ENCODE measurements at places on chromosomes 3 and 15.

GRCh38 chr3:61908382-61908781, 347.0 kb downstream of the PTPRG start:
- DNase-seq, result no peak

- DNase-seq, result peak; percentile 22
Measured at GRCh38 chr3:98788651-98789050, 25.5 kb downstream of the ST3GAL6 start.

GRCh38 chr3:98329392-98330124, 24.1 kb upstream of the OR5K4 start:
- DNase-seq, result peak; percentile 82

GRCh38 chr15:62524848-62525247, 359.8 kb upstream of the C2CD4B start:
- DNase-seq, result no peak

- DNase-seq, result no peak
Measured at GRCh38 chr3:196772102-196772501, 32.4 kb downstream of the PAK2 start.

GRCh38 chr3:129663045-129663446, 56.6 kb upstream of the PLXND1 start:
- DNase-seq, result no peak

GRCh38 chr3:8702560-8702959, 31.0 kb upstream of the CAV3 start:
- peak; percentile 41 for DNase-seq

DNA sequence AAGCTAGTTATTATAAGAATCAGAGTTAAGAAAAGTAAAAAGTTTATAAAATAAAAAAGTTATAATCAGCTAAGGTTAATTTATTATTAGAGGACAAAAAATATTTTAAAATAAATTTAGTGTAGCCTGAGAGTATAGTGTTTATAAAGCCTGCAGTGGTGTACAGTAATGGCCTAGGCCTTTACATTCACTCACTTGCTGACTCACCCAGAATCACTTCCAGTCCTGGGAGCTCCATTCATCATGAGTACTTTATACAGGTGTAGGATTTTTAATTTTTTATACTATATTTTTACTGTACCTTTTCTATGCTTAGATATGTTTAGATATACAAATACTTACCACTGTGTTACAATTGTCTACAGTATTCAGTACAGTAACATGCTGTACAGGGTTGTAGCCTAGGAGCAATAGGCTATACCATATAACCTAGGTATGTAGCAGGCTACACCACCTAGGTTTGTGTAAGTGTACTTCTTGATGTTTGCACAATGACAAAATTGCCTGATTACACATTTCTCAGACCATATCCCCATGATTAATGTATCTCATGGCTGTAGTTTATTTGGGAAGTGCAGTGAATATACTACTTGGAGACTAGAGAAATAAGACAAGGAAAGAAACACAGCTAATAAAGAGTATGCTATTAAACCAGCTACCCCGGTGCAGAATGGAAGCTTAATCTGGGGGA, 101.9 kb upstream of the GALNT15 start:
- DNase-seq, result no peak

GRCh38 chr3:64708456-64708855, 20.7 kb upstream of the ADAMTS9 start:
- no peak for DNase-seq

GRCh38 chr3:99774467-99774866, 43.2 kb upstream of the CMSS1 start:
- DNase-seq, result peak; percentile 35

GRCh38 chr3:56918111-56918568, 116.4 kb upstream of the ARHGEF3 start:
- DNase-seq, result no peak

- no peak for DNase-seq
Measured at GRCh38 chr3:149417174-149417573, 39.7 kb upstream of the TM4SF1 start.

- DNase-seq, result no peak
Measured at GRCh38 chr3:57530071-57530608, 14.0 kb downstream of the DNAH12 start.

GRCh38 chr3:58308728-58309127, 2.4 kb downstream of the HTD2 start:
- DNase-seq, result no peak

- peak; percentile 79 for DNase-seq
Measured at GRCh38 chr3:100796556-100796955, 87.3 kb downstream of the TFG start.

DNA sequence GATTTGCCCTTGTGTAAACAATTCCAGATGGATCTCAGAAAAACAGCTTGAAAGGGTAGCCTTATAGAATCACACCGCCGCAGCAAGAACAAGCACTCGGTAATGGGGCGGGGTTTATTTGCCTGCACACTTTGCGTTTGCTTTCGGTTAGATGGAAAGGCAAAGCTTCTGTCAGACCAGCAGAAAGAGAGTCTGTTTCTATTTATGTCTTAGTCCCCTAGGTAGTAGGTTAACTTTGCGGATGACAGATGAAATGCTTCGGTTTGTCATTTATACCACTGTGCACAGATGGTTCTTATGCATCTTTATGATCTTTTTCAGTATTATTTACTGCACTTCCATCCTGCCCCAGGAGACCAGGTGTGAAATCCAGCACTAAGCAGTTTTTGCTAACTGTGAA, 62.2 kb downstream of the PYDC2 start:
- DNase-seq, result no peak

DNA sequence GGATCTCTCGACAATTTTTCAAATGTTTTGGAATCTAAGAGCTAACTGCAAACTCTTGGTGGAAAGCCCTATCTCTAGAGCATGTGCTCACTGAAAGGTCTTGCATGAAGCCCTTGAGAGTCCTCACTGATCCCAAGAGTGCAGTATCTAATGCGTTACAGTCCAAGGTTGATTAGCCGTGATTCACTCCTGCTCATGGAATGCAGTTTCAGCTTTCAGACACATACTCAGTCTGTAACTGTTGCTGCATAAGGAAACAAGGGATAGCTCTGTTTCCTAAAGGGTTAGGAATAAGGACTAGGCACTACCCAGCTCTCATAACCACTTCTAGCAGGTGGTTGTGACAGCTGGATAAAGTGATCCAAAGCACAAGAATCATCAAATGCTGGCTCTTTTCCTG, 687.4 kb upstream of the CFAP20DC start:
- DNase-seq, result no peak

DNA sequence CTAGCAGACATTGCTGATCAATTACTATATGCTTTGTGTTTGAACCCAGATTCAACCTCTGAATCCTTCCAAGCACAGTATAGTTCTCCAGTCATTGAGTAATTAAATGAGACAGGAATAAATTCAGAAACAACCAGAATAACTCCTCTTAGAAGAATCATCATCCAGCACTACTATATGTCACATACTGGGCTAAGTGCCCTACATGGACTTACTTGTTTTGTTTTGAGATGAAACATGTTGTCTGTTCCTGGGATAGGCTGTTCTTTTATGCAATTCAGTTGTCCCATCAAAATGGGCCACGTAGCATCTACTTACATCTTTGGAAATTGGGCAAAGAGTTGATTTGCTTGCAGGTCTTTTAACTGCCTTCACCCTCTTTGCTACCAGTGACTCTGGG, 365.5 kb upstream of the SUCLG2 start:
- DNase-seq, result no peak

GRCh38 chr3:115660646-115661337, 37.5 kb downstream of the GAP43 start:
- no peak for DNase-seq

- no peak for DNase-seq
Measured at GRCh38 chr3:175149675-175150074, 290.5 kb downstream of the NAALADL2 start.

DNA sequence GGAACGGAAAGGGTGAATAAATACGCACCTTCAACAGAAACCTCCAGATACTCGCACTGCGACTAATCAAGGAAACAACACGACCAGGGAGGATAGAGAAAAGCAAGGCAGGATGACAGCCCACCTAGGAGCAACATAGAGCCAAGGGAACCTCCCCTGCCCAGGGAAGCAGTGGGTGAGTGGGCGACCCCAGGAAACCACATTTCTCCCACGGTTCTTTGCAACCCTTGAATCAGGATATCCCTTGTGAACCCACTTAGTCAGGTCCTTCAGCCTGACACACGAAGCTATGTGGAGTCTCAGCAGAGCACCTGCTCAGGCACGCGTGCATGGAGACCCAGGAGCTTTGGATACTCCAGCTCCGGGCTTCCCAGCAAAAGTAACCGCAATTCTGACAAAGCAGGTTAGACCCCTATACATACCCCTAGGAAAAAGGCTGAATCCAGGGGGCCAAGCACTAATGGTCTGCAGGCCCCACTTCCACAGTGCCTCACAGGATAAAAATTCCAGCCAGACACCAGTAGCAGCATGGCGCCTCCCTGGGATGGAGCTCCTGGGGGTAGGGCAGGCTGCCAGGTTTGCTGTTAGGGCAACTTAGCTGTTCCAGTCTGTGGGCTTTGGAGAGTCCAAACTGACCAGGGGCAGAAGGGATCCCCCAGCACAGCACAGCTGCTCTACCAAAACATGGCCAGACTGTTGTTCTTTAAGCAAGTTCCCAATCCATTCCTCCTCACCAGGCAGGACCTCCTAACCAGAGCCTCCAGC, 38.4 kb upstream of the PXYLP1 start:
- no peak for DNase-seq

GRCh38 chr3:30315447-30315846, 291.0 kb upstream of the TGFBR2 start:
- DNase-seq, result no peak

DNA sequence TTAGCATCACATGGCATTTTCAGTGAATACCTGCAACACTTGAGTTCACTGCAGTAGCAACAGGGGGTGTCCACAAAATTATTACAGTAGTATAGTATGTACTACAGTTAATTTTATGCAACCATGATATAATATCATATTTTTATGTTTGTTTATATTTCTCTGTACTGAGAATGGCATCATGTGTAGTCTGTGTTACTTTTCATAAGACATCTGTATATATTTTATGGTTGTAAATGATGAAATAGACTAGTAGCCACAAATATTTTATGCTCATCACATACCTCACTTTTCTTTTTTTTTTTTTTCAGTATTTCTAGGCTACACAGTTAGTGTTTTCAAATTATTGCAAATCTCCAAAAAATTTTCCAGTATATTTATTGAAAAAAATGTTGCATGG, 22.4 kb downstream of the PHLDB2 start:
- DNase-seq, result no peak

- DNase-seq, result peak; percentile 7
Measured at GRCh38 chr3:35408882-35409281, 230.4 kb upstream of the ARPP21 start.

DNA sequence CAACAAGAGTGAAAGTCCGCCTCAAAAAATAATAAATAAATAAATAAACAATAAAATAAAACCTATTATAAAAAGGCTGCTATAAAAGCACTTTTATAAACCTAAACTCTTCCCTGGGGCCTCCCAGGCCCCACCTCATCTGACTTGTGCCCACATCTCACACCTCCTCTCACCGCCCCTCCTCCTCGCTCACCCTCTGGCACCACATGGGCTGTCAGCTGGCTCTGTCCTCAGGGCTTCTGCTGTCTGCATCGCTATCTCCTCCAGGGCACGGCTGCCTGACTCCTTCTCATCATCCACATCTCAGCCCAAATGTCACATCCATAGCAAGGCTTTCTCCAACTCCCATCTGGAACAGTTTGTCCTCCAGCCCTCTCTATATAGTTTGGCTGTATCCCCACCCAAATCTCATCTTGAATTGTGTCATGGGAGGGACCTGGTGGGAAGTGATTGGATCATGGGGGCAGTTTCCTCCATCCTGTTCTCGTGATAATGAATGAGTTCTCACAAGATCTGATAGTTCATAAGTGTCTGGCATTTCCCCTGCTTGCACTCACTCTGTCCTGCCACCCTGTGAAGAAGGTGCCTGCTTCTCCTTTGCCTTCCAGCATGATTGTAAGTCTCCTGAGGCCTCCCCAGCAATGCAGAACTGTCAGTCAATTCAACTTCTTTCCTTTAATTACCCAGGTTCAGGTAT, 8.8 kb upstream of the SH3BP5 start:
- peak; percentile 15 for DNase-seq

DNA sequence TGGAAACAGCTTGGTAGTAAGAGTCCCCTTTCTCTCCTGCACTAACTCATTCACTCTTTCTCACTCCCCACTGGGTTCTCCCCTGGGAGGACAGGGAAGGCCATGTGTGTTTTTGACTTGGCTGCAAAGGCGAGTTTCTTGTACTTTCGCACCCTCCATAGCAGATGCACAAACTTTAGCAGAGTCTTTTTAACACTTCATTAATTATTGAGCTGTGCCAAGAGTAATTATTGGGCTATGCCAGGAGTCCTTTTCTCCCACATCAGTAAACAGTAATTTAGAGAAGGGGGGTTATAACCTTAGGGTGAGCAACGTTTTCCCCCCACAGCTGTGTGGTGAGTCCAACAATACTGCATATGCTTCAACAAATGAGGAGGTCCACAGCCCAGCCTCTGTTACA, 224.4 kb upstream of the ATP11B start:
- no peak for DNase-seq

DNA sequence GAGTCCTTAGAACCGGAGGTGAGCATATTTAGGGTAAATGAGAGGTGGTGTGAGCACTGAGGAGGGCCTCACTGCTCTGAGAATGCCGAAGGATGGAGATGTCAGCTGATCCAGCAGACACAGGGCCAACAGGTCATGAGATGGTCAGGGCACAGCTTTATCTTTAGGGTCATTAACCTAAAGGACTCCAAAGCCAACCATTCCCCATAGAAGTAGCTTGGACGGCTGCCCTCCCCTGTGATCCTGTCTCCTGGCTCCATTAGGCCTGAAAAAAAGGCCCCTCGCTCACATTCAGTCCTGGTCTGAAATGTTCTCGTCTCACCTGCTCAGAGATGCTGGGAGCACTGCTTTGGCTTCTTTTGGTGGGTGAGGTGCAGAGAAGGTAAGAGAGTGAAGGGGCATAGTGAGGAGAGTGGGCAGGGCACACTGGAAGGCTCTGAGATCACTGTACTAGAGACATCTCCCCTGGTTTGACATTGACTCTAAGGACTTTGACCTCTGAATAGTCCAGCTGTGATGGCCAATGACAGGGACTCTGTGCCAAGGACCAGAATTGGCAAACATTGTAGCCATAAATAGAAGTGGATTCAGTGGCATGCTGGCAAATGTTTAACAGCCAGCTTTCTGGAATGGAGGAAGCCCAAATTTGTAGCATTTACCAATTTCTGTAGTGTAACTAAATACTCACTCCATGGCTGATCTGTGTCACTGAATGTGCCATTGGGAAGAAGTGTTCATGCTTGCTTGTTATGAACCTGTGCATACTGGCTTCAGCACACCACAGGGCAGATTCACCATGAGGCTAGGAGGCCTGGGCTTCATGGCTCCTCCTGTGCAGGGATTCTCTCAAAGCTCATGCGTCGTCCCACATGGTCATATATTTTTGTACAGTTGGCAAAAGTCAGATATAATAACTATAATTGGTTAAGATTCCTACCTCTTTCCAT, 76.2 kb upstream of the MRPS22 start:
- DNase-seq, result no peak

DNA sequence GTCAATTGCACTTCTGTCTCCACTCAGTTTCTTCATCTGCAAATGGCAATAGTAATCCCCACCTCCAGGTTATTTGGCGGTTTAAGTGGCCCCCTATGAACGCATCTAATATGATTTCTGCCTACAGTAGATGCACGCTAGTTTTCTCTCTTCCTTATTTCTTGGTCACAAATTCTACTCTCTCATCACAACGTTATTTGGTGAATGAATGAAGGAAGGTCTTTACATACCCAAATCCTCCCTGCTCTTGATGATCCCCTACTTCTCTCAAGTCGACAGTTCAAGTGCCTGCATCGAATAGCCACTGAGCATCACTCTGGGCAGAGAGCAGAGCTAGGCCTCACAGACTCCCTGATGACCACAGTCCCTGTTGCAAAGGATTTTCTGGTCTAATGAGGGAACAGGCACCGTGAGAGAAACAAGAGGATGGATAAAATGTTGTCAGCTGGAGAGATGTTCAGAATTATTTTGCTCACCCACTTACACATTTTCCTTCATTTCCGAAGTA, 181.2 kb upstream of the SMAD3 start:
- no peak for DNase-seq

All from OCI-M1 (cell line).